ENCODE measurements at places on chromosomes 11 and 22.
A peak's percentile ranks its signal among the peaks of the same experiment; 100 is the strongest.

GRCh38 chr11:113730887-113731726 lies 25.0 kb upstream of the TMPRSS5 start:
- DNase-seq, result peak; percentile 33

DNA sequence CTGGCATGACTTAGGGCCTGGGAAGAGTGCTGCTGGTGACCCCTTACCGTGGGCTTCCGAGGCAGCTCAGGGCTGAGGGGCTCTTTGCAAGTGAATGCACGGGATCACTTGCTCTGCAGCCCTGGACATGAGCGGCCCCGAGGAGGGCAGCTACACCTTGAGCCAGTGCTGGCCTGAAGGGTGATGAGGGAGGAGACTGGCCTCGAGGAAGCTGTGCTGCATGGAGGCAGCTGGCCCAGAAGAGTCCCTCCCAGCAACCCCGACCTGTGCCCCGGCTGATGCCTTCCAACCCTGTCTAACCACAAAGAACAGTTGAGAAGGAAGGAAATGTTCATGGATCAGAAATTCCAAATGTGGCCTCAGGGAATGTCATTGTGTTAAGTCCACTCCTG lies 45.2 kb downstream of the TBX1 start:
- DNase-seq, result no peak

- DNase-seq, result no peak
These were observed 15.9 kb downstream of the CRELD2 start for GRCh38 chr22:49934160-49934890.

GRCh38 chr11:62064221-62064620 lies 59.6 kb upstream of the INCENP start:
- DNase-seq, result no peak

DNA sequence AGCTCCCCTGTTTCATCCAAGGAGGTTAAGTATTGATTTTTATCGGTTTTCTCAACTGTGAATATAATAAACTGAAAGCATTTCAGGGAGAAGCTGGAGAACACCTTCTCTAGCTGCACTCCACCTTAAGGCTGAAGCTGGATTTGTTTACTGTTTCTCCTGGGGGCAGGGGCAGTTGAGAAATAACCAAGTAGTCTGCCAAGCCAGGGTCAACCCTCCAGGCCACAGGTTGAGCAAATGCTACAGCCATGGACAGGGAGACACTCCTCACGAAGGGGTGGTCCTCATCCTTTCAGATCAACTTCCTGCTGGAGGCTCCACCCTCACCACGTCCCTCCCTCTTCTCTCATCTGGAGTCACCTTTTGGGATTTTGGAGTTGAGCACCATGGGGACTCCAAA lies at the start of gene TTC36:
Gene TTC36, plus strand, starts transcription at position 366 of the 400 bp plus-strand sequence. Its CDS starts 21 bp downstream, at position 387.
- no peak for DNase-seq

- DNase-seq, result no peak
These were observed 6.9 kb downstream of the PLET1 start for GRCh38 chr11:112253605-112254242.

DNA sequence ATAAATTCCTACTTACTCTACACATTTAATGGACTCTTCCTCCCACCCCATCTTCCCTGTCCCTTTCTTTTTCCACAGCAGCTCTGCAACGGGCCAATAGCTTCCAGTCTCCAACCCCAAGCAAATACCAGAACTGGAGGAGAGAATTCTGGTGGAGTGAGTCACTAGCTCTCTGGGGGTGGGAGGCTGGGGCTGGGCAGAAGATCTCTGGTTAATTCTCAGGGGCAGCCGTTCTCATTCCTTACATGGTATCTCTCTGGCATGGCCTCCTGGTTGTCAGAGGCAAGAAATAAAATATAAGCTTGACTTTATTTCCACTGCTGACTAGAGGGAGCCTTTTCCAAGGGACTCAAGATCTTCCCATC lies 90.4 kb upstream of the PARVA start:
- DNase-seq, result no peak

GRCh38 chr22:44353041-44353440 lies 40.3 kb upstream of the SHISAL1 start:
- no peak for DNase-seq

- no peak for DNase-seq
These were observed 12.3 kb downstream of the EIF4ENIF1 start for GRCh38 chr22:31477329-31477728.

DNA sequence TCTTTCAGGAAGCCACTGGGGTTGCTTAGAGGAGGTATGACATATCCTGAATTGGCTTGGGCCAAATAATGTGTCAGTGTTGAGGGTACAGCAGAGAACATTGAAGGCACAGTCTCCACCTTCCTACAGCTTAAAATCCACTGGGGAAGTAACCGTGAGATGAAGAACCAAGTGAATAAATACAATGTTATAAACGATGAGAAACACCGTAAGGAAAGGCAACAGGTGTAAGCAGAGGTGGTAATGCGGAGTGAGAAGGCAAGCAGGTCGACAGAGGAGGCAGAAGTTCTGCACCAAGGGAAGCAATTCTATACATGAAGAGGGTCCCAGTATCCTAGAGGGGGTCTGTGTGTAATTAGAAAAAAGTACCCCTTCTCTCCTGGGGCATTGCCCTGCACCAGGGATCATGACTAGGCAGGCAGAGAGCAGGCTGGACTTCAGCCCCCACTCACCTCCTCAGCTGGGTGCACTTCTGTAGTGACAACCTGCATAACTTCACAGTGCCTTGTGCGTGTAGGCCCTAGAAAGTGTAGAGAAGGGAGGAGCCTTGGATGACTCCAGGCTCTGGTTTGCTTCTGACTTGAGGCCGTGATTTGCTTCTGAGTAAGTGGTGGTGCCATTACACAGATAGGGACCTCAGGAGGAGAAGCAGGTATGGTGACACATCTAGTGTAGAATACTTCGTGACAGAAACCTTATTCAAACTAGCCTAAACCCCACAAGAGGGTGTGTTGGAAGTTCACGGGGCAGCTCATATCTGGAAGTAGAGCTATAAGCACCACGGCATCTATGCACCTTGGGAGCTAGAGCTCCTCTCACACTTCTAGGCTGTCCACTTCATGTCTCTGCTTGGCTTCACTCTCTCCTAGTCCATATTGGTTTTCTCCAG lies 4.9 kb downstream of the MYOD1 start:
- DNase-seq, result no peak

- peak; percentile 26 for DNase-seq
These were observed 67.3 kb upstream of the NUP50 start for GRCh38 chr22:45096256-45096907.

- no peak for DNase-seq
These were observed 125.0 kb downstream of the RASSF10 start for GRCh38 chr11:13134066-13134465.

DNA sequence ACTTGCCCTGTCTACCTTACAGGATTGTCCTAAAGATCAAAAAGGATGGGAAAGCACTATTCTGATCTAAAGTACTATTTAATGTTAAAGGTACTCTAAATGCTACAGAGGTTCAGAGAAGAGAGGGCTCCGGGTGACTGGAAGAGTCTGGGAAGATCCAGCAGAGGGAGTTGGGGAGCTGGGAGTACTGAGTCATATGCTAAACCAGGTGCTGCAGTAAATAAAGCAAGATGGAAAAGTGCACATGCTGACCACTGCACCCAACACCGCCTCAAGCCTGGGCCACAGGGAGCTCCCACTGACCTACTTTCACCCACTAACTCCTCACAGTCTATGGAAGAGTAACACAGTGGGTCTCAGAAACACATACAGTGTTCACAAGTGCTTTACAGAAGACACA lies 49.3 kb downstream of the WT1 start:
- DNase-seq, result peak; percentile 40

DNA sequence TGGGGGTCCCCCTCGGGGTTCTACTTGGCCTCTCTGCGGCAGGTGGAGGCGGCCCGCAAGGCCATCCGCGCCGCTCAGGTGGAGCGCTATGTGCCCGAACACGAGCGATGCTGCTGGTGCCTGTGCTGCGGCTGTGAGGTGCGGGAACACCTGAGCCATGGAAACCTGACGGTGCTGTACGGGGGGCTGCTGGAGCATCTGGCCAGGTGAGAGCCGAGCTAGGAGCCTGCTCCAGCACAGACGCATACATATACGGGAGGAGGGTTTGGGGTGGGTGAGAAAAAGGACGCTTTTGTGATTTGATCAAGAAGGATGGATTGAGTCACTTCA lies 415 bp downstream of the CENATAC start:
- no peak for DNase-seq

Measured in erythroblast (primary cell).